ENCODE measurements at places on chromosomes 5 and 9. TPM values are rescaled to one million over a fixed set of nuclear protein-coding genes. Genes with fewer than 3 reads are reported as not detected.

The PRLR gene
- total RNA-seq = 0.51 TPM

The ANKRD55 gene
- total RNA-seq = not detected

The CACNA1B gene
- total RNA-seq = 1.5 TPM

The NPR3 gene
- total RNA-seq = not detected

The CFAP157 gene
- total RNA-seq = not detected

The CCNJL gene
- total RNA-seq = 8.4 TPM

The TICAM2 gene
- 0.03 TPM for total RNA-seq

The HTR1A gene
- total RNA-seq = not detected

The GFRA3 gene
- not detected for total RNA-seq

The MFAP3 gene
- 89.7 TPM for total RNA-seq

The TMEM174 gene
- total RNA-seq = not detected

The GLRA1 gene
- not detected for total RNA-seq

The KIF12 gene
- total RNA-seq = 0.59 TPM

The SLIT3 gene
- 0.22 TPM for total RNA-seq

The TUT7 gene
- total RNA-seq = 17.7 TPM

The WNT8A gene
- total RNA-seq = 0.25 TPM

The UIMC1 gene
- total RNA-seq = 57.5 TPM

The WHRN gene
- 1.1 TPM for total RNA-seq

The UBE2R2 gene
- total RNA-seq = 68.3 TPM

The OMD gene
- not detected for total RNA-seq

The TLE1 gene
- 54.7 TPM for total RNA-seq

The IL13 gene
- not detected for total RNA-seq

The PCA3 gene
- total RNA-seq = 0.30 TPM

The GPR150 gene
- 0.12 TPM for total RNA-seq

The BTNL3 gene
- 0.34 TPM for total RNA-seq

The TLR4 gene
- total RNA-seq = 0.22 TPM

The FEM1C gene
- 28.7 TPM for total RNA-seq

The CAMK2A gene
- 0.09 TPM for total RNA-seq

The C5orf58 gene
- total RNA-seq = not detected

The SEC16A gene
- 16.8 TPM for total RNA-seq

The OR13J1 gene
- total RNA-seq = not detected

The SEPTIN8 gene
- 50.1 TPM for total RNA-seq

The RASGRF2 gene
- total RNA-seq = 0.40 TPM

The LRRC19 gene
- total RNA-seq = not detected

The PLPP1 gene
- total RNA-seq = 23.9 TPM

The TENT4A gene
- total RNA-seq = 20.9 TPM
